ENCODE measurements at places on chromosomes 12 and 14. TPM values are rescaled to one million over a fixed set of nuclear protein-coding genes. Genes with fewer than 3 reads are reported as not detected.

NAP1L1 gene
- total RNA-seq, result 481 TPM

FAM161B gene
- total RNA-seq, result 2.3 TPM

SIX4 gene
- 11.3 TPM for total RNA-seq

KLHDC1 gene
- 4.3 TPM for total RNA-seq

KRT2 gene
- total RNA-seq, result not detected

IL22 gene
- total RNA-seq, result not detected

PRH2 gene
- not detected for total RNA-seq

DNAI7 gene
- not detected for total RNA-seq

SLC16A7 gene
- total RNA-seq, result 59.0 TPM

TXNDC16 gene
- 5.5 TPM for total RNA-seq

PROX2 gene
- total RNA-seq, result not detected

SLC7A7 gene
- total RNA-seq, result 12.7 TPM

GALNT8 gene
- 0.05 TPM for total RNA-seq

RESF1 gene
- 20.5 TPM for total RNA-seq

ADAMTS20 gene
- total RNA-seq, result not detected

RHEBL1 gene
- 0.10 TPM for total RNA-seq

RASSF9 gene
- 5.0 TPM for total RNA-seq

TRIM9 gene
- 0.69 TPM for total RNA-seq

AICDA gene
- total RNA-seq, result 0.30 TPM

PLD4 gene
- 0.05 TPM for total RNA-seq

ERP27 gene
- 0.75 TPM for total RNA-seq

SUSD6 gene
- total RNA-seq, result 20.8 TPM

TOMM20L gene
- not detected for total RNA-seq

USP44 gene
- total RNA-seq, result 7.2 TPM

PTCSC3 gene
- total RNA-seq, result not detected

SMCO2 gene
- total RNA-seq, result not detected

LETMD1 gene
- total RNA-seq, result 33.0 TPM

HSPB8 gene
- total RNA-seq, result 125 TPM

OR2AP1 gene
- total RNA-seq, result not detected

PCED1B gene
- total RNA-seq, result 3.5 TPM

PYGL gene
- total RNA-seq, result 202 TPM

TPPP2 gene
- not detected for total RNA-seq

PTPRB gene
- total RNA-seq, result 5.7 TPM

RNFT2 gene
- total RNA-seq, result 5.6 TPM

ANO2 gene
- total RNA-seq, result 4.5 TPM

TAS2R31 gene
- total RNA-seq, result not detected

OR4K5 gene
- not detected for total RNA-seq

TMEM121 gene
- 8.4 TPM for total RNA-seq

TMPRSS12 gene
- not detected for total RNA-seq

CLEC1B gene
- not detected for total RNA-seq

CRIP1 gene
- 12.2 TPM for total RNA-seq

KCNC2 gene
- under 0.01 TPM for total RNA-seq

CCDC91 gene
- total RNA-seq, result 41.8 TPM

HOTAIR gene
- not detected for total RNA-seq

SLC41A2 gene
- 152 TPM for total RNA-seq

SOAT2 gene
- not detected for total RNA-seq

Data from renal cortical epithelial cell (primary cell).